ENCODE measurements at places on chromosomes 7 and 10.

- DNase-seq, result no peak
Measured at GRCh38 chr10:81576336-81576735, 298.7 kb upstream of the NRG3 start.

- no peak for DNase-seq
Measured at GRCh38 chr10:30943451-30943850, 88.2 kb downstream of the ZNF438 start.

- no peak for DNase-seq
Measured at GRCh38 chr7:38318241-38318640, 44.8 kb upstream of the TARP start.

- DNase-seq, result no peak
Measured at GRCh38 chr7:44306606-44307005, 18.8 kb downstream of the CAMK2B start.

DNA sequence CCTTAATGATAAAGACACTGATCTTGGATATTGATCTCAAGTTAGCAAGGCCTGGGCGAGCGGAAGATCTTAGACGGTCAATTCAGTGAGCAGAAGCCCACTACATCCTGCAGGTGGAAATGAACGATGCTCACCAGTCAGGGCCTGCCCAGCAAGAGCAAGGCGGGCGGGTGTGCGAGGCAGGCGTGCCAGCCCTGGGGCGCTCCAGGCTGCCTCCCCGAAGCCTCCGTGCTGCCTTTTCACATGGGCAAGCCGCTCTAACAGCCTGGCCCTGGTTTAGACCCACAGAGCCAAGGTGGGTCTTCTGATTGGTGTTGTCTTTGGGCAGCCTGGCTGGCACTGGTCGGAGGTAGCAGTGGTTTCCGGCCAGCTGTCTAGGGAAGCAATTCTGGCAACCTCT, 475.1 kb upstream of the FOXK1 start:
- DNase-seq, result no peak

DNA sequence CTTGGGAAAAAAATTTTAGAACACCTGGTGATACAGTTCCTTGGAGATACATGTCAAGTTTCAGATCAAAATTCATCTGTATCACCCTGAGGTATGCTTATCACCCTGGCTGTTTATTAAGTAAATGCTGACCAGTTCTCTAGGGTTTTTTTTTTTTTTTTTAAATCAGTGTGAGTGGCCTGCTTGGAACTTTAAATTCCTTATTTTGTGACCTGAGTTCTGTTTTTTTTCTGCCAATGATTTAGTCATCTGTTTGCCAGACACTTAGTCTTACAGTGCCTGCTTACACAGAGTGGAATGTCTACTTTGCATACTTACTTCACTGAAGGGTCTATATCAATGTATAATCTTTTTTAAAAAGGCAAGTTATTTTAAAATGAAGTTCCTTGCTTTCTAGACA, 1.8 kb downstream of the TSPAN13 start:
- no peak for DNase-seq

- no peak for DNase-seq
Measured at GRCh38 chr10:120941501-120941900, 90.3 kb downstream of the WDR11 start.

- no peak for DNase-seq
Measured at GRCh38 chr7:75814407-75814947, 871 bp upstream of the CCL24 start.

Measured in SK-N-DZ (cell line).